ENCODE measurements at places on chromosomes 3 and 15. TPM values are rescaled to one million over a fixed set of nuclear protein-coding genes. Genes with fewer than 3 reads are reported as not detected.

PODXL2 gene
- 9.7 TPM for total RNA-seq

KBTBD13 gene
- total RNA-seq = not detected

GOLGA6B gene
- 0.06 TPM for total RNA-seq

PLXNB1 gene
- 19.1 TPM for total RNA-seq

CP gene
- 5.7 TPM for total RNA-seq
